ENCODE measurements at places on chromosomes 7 and 10.

DNA sequence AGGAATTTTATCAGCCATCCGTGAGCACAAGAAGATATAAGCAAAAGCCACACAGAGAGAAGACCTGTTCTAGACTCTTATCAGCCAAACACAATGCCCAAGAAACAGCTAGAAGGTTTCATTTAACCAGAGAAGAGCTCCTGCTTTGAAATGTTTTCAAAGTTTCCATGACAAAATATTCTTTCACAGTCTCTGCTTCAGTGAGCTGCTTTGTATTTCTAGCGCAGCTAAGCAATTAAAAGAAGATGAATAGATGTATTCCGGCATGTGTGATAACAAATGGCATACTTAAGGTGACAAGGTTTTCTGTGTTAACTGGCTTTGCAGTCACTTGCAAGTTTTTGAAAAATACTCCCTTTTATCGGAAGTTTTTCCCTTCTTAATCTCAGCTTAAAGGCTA is 78.9 kb upstream of the NXPH1 start:
- no peak for DNase-seq

DNA sequence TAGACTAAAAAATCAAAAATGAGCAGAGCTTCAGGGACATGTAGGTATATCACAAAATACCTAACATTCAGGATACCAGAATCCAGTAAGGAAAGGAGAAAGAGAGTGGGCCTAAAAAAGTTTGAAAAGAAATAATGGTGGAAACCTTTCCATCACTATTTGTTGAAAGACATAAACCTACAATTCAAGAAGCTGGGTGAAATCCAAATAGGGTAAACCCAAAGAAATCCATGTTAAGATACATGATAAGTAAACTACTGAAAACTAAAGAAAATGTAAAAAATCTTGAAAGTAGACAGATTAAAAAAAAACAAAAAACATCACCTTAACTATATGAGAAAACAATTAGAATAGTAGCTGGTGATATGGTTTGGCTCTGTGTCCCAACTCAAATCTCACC is 76.7 kb upstream of the COMTD1 start:
- no peak for DNase-seq

DNA sequence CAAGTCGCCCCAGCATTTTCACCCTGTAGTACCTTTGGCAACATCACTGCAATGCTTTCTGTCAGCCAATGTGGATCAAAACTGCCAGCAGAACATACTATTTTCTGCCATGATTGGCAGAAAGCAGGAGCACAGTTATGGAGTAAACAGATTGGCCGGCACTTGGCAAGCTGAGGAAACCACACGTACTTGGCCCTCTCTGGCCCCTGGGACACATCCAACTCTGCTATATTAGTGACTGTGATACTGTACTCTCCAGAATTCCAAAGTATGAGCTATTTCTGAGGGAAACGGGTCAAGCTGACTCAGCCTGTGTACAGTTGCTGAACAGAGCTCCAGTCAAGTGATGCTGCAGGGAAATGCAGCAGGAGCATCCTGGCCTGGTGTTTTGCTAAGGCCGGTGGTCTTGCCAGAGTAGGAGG is 39.8 kb upstream of the LANCL2 start:
- no peak for DNase-seq

DNA sequence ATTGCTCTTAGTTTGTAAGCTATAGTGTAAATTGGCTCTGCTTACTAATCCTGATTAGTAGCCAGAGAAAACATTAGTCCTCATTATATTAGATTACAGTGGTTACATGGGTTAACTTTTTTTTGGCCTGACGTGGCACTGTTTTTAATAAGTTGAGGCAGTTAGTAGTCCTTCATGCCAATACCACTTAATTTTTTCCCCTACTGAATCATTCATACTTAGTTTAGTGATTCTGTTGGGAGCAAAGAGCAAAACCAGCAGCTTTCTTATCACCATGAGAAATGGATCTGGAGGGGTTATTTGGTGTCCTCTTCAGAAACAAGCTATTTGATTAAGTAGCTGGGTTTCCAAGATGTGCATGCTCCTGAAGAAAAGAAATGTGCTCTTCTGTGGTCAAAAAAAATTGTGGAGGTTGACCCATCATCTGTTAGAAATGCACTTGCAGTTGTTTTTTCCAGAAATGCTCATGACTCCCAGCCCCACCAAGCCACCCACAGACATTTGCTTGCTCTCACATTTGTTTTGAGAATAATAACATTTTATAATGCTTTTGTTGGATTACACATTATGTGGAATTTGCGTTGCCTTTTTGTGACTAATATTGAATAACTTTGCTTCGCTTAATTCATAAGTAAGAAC is 258.5 kb downstream of the HDAC9 start:
- DNase-seq = no peak

DNA sequence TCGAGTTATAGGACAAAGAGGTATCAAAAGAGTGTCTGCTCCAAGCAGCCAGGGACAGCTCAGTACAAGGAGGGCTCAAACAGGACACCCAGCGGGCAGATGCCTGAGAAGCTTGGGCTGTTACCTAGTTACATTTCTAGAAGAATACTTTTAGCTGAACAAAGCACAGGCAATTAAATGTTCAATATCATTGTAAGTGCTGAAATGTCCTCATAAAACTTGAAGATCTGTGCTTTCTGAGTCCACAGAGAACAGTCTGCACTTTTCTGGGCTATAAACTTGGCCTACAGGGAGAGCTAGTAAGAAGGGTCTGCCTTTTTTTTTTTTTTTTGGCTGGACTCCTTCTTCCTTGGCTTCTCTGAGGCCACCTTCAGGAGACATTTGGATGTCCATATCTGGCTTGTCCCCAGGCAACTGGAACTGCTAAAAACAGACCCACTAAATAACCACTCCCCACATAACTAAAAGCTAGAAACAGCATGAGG is 123.2 kb downstream of the SLC16A9 start:
- no peak for DNase-seq

DNA sequence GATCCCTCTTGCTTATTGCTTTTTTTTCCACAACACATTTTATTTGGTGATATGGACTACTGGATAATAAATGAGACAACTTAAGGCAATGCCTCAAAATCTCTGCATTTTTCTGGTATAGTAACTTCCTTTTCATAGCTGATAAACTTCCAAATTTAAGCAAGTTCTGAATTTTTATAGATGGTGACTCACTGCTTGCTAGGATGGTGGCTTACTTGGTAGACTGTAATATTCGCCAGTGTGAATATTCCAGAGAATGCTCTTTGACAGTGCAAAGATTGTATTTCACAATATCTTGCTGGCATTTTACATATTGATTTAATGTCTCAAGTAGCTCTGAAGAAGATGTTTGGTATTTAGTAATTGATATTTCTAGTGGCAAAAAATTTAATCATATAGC is 472.4 kb downstream of the TFEC start:
- no peak for DNase-seq

- DNase-seq = no peak
Observed at GRCh38 chr10:14712991-14713424, 61.7 kb downstream of the FAM107B start.

DNA sequence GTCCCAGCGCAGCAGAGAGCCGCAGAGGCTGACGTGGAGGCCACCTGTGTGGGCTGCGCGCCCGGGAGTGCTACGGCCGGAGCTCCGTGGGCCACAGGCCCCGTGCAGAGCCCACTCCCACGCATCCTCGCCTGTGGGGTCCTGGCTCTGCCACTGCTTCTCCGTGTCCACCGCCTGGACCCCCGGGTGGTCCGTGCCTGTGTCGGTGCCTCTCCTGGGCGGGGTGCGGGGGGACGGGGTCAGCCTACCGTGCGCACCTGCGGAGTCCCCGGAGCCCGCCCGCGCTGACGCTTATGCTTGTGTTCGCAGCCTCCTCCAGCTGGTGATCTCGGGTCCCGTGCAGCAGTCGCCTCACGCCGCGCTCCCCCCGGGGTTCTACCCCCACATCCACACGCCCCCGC is 7.8 kb upstream of the ZNF853 start:
- DNase-seq = no peak

DNA sequence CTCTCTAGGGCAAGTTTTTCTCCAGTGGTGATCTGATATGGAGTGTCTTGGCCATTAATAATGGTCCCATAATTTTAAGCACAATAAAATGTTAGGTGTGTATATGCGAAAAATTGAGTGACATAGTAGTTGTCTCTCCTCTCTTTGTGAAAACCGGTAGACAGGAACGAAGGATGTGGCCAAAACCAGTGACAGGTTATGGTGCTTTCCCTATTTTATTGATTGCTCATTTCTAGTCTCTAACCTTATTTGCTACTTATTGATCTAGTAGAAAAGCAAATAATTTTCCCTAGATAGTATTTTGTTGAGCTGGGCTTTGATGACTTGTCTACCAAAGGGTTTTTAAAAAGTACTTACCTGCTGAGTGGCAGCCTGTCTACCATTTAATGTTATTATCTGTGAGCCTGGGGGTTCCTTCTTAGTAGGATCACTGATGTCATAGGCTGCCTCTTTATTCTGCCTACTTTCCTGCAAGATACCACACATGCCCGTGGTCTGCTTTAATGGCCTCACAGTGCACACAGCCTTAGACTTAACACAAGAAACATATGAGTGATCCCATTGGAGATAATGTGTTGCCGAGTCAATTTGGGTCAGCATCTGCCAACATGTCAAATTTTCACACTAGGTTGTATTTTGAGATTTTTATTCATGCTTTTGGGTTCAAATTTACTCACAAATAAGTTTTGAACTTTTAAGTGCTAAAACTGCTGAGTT is 100.0 kb downstream of the AUTS2 start:
- DNase-seq = no peak

DNA sequence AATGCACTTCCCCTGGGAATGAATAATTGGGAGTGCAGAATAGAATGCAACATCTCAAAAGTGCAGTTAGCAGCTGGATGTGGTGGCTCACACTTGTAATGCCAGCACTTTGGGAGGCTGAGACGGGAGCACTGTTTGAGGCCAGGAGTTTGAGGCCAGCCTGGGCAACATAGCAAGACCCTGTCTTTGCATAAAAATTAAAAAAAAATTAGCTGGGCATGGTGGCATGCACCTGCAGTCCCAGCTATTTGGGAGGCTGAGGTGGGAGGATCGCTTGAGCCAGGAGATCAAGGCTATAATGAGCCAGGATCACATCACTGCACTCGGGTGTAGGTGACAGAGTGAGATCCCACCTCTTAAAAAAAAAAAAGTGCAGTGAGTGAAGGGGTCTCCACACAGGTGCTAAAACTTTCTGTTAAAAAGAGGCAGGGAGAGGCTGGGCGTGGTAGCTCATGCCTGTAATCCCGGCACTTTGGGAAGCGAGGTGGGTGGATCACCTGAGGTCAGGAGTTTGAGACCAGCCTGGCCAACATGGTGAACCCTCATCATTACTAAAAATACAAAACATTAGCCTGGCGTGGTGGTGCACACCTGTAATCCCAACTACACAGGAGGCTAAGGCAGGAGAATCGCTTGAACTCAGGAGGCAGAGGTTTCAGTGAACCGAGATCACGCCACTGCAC is 13.5 kb upstream of the ZMIZ1 start:
- DNase-seq = no peak

GRCh38 chr7:99372275-99373090 is 2.0 kb upstream of the ARPC1B start:
- DNase-seq = no peak

- no peak for DNase-seq
Observed at GRCh38 chr7:3119963-3120362, 76.3 kb upstream of the CARD11 start.

DNA sequence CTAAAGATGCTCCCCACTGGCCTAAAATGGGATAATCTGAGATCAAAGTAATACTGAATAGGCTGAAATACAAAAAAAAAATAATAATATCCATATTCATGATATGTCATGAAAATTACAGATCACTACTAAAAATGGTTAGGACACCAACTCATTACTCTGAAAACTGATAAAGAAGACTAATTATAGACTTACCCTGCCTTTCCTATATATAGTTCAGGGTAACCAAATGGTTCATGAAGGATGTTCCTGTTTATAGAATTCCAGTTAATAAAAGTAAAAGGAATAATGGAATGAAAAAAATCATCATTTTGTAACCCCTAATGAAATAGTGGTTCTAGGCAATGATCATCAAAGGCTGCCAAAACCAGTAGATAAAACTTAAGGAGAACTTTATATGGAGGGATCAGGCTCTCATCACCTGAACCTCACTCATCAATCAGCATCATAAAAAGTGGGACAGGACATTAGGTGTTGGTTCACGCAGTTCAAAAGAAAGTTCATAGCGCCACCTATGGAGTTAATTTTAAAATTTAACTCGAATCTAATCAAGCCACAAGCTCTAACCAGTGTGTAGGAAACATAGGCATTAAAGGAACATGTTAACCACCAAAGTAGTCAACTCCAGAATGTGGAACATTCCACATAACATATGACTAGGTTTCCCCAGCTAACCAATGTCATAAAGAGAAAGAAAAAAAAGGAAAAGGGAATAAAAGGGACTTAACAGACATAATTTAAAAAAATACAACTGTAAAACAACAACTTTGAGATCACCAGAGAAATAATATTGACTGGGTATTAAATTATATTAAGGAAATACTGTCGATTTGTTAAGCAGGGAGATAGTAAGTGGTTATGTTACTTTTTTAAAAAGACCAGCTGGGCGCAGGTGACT is 35.7 kb downstream of the P4HA1 start:
- no peak for DNase-seq

DNA sequence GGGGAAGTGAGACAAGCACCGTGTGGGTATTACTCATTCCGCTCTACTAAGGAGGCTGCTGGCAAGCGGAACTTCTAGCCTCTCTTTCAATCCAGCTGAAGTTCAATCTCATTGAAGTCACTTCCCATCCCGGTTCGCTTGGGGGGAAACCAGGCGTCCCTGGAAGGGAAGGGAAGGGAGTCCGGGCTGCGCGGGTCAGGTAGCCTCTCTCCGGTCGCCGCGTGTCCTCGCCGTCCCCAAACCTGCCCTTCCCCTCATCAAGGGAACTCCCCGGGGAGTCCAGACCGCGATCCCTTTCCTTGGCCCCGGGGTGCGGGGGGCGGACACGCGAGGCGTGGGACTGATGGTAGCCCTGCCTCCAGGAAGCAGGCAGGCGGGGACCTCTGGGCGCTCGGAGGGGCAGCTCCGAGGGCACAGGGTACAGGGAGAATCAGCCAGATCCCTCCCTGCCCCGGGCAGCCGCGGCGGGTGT is 598 bp upstream of the ZEB1 start:
- peak; percentile 68 for DNase-seq

DNA sequence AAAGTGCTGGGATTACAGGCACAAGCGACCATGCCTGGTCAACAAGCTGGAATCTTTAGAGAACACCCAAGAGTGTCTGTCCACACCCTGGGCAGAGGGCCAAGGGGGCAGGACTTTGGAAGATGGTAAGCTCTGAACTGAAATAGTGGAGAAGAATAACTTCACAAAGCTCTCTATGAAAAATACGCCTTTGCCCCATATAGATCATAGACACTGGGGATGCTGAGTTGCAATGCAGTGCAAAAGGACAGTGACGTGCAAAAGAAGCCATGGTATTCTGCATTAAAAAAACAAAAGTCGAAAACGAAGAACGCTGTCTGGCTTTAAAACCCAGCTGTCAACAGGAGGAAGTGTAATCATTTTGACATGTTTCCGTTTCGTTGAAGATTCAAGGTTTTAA is 353.6 kb downstream of the CALN1 start:
- DNase-seq = no peak

DNA sequence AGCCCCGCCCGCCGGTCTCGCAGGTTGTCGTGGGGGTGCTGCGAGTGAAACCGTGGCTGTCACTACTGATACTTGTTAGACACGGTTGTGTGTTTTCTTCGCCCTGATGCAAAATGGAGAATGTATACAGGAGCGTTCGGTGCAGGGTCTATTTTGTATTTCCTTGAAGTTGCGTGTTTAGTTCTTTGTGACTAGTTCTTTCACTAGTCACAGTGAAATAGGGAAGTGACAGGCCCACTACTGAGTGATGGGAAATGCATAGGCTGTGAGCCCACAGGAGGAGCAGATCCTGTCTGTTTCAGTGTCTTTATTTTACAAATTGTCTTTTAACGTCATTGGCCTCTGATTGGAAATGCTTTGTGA is 675 bp downstream of the ABRAXAS2 start:
- no peak for DNase-seq

GRCh38 chr10:14328881-14329672 is 1.6 kb downstream of the FRMD4A start:
- no peak for DNase-seq

Data from activated gamma-delta T cell (primary cell).